ENCODE measurements at places on chromosomes 7 and 10.
A peak's percentile ranks its signal among the peaks of the same experiment; 100 is the strongest.

DNA sequence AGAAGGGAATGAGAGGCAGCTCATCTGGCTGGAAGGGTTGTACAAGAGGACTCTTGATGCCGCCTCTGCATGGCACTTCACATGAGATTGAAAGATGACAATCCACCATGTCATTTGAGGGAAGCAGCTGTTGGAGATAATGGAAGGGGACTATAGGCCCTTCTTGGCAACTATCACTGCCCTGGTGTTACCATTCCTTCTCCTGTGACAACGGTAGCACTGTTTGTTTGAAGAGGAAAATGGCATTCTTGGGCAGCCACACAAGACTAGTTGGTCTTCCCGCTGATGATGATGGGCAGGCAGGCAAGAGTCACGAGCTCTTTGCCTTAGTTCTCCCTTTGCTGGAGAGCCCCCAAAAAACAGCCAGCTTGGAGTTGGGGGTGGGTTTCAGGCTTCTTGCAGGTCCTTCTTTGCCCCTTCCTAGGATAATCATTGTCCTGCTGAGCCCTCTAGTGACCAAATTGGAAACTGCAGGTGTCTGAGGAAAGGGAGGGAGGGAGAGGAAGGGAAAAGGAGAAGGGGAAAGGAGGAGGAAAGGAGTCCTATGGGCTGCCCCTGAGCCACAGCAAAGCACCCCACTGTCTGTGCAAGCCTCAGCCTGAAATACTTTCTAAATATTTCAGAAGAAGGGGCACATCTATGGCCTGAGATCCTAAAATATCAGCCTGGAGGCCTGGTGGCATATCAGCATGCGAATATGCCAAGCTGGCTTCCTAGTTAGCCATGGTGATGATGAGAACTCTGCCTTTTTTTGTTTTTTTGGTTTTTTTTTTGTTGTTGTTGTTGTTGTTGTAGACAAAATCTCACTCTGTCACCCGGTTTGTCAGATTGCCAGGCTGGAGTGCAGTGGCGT lies 165.6 kb upstream of the KMT2E start:
- DNase-seq: peak; percentile 17

- no peak for DNase-seq
These were observed 314.2 kb upstream of the GNAI1 start for GRCh38 chr7:79820387-79820786.

GRCh38 chr7:41245916-41246315 lies 457.0 kb downstream of the INHBA start:
- no peak for DNase-seq

DNA sequence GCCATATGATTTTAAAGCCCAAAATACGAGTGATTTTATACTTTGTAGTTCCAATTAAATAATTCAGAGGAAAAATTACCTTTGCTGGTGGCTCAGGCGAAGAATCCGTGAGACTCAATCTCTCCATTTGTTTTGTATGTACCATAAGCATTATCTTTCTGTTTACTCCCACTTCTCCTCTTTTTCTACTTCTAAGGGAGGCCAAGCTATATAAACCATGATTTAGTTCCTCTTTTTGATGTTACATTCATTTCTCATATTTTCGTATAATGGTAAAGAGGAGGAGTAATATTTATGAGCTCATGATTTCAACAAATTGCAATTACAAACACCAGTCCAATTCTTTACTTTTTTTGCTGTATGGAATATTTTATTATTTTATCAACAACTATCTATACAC lies 50.6 kb upstream of the TES start:
- DNase-seq: no peak

GRCh38 chr10:16943295-16944285 lies 126.4 kb upstream of the RSU1 start:
- no peak for DNase-seq

GRCh38 chr7:128381161-128381821 lies 19.8 kb upstream of the PRRT4 start:
- no peak for DNase-seq

- no peak for DNase-seq
These were observed 39.4 kb upstream of the PHF14 start for GRCh38 chr7:10934292-10934691.

DNA sequence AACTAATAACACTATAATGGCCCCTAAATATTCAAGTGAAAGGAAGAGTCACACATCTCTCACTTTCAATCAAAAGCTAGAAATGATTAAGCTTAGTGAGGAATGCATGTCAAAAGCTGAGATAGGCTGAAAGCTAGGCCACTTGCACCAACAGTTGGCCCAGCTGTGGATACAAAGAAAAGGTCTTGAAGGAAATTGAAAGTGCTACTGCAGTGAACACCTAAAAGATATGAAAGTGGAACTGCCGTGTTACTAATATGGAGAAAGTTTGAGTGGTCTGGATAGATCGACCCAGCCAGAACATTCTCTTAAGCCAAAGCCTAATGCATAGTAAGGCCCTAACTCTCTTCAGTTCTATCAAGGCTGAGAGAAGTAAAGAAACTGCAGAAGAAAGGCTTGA lies 12.1 kb upstream of the SNX13 start:
- no peak for DNase-seq

- no peak for DNase-seq
These were observed 3.1 kb upstream of the PAPSS2 start for GRCh38 chr10:87656431-87657072.

- no peak for DNase-seq
These were observed 56.0 kb upstream of the COL13A1 start for GRCh38 chr10:69745698-69746097.

- DNase-seq: no peak
These were observed 33.4 kb downstream of the INPP5A start for GRCh38 chr10:132570771-132571649.

- DNase-seq: no peak
These were observed 38.7 kb downstream of the NRF1 start for GRCh38 chr7:129650056-129650758.

DNA sequence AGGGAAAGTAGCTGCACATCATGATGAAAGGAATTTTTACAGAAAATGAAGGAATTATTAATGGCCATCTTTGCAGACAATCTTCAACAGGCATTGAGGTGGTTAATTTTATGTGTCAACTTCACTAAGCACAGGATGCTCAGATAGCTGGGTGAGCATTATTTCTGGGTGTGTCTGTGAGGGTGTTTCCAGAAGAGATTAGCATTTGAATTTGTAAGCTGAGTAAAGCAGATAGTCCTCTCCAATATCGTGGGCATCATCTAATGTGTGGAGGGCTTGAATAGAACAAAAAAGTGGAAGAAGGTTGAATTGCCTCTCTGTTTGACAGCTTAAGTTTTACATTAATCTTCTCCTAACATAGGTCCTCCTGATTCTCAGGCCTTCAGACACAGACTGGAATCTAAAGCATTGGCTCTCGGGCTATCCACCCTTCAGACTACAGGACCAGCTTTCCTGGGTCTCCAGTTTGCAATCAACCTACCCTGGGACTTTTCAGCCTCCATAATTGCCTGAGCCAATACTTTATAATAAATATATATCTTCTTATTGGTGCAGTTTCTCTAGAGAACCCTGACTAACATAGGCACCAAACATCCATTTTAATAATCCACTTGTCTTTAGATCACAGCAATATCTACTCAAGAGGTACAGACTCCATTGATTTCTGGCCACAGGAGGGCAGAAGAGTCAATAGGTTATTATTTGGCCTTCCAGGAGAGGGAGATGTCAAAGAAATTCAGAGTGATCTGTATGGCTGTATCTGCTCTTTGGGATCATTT lies 10.5 kb upstream of the CRPPA start:
- DNase-seq: no peak

DNA sequence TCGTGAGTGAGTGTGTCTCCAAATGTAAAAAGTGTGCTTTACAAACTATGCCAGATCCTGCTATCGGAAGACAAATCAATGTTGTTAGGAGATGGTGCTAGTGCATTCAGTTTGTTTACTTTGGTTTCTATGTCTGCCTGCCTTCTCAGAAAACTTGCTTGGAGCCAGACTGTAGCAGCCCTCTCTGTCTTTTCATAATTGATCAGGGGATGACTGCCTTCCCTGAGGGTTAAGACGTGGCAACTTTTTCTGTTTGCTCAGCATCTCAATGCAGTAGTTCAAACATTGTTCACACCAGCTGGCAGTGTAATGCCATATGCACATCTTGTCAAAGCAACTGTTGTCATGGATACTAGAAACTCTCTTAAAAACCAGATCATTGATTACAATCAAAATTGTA lies 118.5 kb downstream of the FOXP2 start:
- no peak for DNase-seq

- no peak for DNase-seq
These were observed 215.8 kb downstream of the MAD1L1 start for GRCh38 chr7:2016761-2017480.

DNA sequence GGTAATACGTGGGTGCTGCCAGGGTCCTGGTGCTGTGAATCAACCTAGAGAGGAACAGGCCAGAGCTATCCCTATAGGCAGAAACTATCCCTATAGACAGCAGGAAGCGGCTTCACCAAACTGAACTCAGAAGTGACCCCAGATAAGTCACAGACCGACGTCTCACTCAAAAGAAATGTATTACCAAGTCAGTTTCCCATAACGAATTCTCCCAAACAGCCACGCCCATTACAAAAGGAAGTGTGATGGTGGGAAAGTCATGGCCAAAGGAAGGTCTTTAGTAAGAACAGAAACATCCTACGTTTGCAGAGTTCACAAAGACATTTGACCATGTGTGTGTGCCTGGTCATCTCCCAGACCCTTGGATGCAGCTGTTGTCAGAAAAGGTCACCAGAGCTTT lies 470.8 kb upstream of the ADARB2 start:
- DNase-seq: no peak

DNA sequence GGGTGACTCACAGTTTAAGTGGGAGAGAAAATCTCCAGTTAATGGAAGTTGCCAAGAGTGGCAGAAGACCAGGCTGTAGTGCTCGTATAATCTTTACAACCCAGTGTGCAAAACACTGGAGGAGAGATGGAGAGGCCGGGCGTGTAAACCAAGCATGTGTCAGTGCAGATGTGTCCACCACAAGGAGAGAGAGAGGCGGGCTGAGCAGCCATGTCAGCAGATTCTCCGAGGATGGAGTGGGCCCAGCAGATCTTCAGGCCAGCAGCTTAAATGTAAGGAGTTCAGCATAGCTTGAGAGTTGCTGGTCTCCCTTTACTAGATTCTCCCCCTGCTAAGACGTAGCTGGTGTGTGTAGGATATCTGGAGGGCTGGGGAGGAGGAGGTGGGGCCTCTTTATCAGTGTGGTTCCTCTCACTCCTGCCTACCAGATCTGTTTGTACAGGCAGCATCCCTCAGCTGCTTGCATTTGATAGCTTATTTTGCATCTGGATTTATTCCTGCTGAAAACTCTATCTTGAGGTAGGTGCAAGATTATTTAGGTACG lies 13.7 kb downstream of the BPGM start:
- no peak for DNase-seq

- no peak for DNase-seq
These were observed 2.8 kb upstream of the GNAI1 start for GRCh38 chr7:80131675-80132435.

- DNase-seq: no peak
These were observed 34.1 kb downstream of the DAGLB start for GRCh38 chr7:6413637-6414036.

DNA sequence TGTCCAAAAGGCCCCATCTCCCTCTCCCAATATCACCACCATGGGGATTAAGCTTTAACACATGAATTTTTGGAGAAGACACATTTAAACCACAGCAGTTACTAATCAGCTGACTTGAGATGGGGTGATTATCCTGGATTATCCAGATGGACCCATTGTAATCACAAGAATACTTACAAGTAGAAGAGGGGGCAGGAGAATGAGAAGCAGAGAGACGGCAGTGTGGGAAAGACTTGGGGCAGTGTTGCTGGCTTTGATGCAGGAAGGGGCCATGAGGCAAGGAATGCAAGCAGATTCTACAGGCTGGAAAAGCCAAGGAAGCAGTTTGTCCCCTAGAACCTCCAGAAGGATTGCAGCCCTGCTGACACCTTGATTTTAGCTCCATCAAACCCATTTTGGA lies 30.7 kb upstream of the INMT start:
- no peak for DNase-seq

GRCh38 chr10:57946833-57947232 lies 320.9 kb downstream of the IPMK start:
- no peak for DNase-seq

DNA sequence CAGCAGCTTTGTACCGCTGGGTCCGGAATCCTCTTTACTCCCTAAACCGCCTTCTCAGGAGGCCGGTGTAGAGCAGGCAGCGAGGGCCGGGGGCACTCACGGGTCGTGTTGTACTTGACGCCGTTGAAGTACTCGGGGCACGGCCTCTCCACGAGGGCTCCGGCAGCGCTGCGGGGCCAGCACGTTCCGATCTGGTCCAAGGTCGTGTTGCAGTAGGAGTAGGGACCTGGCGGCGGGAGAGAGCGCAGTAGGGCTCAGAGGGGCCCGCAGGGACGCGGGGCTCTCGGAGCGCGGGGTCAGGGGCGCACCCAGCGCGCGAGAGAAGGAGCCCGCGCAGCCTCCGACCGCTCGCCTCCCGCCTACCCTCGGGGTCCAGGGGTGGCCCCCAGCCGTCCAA lies 443 bp downstream of the CRHR2 start:
- no peak for DNase-seq

DNA sequence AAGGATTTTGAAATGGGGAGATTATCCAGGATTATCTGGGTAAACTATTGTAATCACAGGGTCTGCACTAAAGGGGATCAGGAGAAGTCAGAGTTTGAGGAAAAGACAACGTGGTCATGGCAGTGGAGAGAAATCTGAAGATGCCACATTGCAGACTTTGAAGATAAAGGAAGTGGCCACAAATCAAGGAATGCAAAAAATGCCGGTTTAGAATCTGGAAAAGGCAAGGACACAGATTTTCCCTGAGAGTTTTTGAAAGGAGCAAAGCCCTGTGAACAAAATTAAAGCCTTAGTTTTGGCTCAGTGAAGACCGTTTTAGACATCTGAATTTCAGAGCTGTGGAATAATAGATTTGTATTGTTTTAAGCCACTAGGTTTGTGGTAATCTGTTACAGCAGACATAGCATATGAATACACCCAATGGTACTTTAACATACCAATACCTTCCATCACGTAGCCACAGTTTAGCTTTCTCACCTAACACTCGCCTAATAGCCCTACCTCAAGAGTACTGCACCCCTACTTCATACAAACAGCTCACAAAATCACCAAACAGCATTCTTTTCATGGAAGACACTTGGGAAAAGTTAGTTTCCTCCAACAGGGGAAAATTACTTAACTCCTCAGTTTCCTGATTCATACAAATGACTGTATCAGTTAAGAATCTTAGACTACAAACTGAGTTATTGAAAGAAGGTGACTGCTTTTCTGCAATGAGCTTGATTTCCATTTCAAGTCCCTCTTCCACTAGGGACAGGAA lies 446.5 kb downstream of the INHBA start:
- DNase-seq: no peak
